Left renal cortex interstitium (tissue), 4 donors: ENCODE measurements at places on chromosomes 11 and 22.

GRCh38 chr11:27280140-27280539, 82.9 kb downstream of the CCDC34 start:
- DNase-seq, result no peak

DNA sequence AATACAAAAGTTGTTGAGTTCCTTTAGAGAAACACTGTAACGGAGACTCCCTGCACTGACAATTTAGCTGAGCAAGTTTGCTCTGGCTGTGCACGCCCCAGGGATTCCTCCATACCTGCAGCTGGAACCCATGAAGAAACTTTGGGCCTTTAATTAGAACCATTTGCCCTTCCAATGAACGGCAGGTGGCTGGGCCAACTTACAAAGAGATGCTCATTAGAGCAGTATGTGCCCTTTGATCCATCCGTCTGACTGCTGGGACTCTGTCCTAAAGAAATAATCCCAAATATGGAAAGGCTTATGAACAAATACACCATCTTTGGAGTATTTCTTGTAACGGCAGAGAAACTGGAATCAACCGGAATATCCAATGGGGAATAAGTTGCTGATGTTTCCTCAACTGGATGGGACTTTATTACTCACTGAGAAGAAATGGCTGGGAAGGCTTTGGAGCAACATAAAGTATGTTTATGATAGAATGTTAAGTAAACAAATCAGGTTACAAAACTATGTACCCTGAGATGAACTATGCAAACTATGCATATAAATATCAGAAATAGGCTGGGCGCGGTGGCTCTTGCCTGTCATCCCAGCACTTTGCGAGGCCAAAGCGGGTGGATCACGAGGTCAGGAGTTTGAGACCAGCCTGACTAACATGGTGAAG, 24.4 kb upstream of the FBLN1 start:
- DNase-seq, result no peak

GRCh38 chr22:46574993-46575910, 37.8 kb upstream of the CELSR1 start:
- no peak for DNase-seq

DNA sequence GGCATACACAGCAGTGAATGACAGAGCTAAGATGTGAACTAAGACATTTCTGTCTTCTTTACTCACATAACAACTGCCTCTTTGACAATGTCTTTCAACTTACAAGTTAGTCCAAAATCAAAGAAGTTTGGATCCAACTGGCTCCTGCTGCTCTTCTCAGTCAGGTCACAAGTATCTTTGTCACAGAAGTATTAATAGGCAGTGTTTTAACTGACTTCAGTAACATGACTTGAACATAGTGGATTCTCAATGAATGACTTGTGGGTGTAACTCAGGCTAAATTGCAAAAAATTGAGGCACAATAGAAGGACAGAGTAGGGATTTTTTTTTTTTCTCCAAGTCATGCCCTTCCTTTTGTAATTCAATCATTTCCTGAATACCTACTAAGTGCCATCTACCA, 22.6 kb downstream of the DBX1 start:
- DNase-seq, result no peak

GRCh38 chr11:61075891-61076290, 26.4 kb upstream of the CD5 start:
- no peak for DNase-seq

GRCh38 chr11:30683176-30683575, 97.0 kb upstream of the MPPED2 start:
- DNase-seq, result no peak

- no peak for DNase-seq
Measured at GRCh38 chr11:35359321-35360054, 59.9 kb downstream of the SLC1A2 start.

GRCh38 chr11:18721561-18722292, 4.3 kb downstream of the IGSF22 start:
- no peak for DNase-seq
